Cardiac muscle cell (in vitro differentiated cells and primary cell): ENCODE measurements at places on chromosomes 1 and 21. TPM values are rescaled to one million over a fixed set of nuclear protein-coding genes. Genes with fewer than 3 reads are reported as not detected.
A peak's percentile ranks its signal among the peaks of the same experiment; 100 is the strongest.

DNA sequence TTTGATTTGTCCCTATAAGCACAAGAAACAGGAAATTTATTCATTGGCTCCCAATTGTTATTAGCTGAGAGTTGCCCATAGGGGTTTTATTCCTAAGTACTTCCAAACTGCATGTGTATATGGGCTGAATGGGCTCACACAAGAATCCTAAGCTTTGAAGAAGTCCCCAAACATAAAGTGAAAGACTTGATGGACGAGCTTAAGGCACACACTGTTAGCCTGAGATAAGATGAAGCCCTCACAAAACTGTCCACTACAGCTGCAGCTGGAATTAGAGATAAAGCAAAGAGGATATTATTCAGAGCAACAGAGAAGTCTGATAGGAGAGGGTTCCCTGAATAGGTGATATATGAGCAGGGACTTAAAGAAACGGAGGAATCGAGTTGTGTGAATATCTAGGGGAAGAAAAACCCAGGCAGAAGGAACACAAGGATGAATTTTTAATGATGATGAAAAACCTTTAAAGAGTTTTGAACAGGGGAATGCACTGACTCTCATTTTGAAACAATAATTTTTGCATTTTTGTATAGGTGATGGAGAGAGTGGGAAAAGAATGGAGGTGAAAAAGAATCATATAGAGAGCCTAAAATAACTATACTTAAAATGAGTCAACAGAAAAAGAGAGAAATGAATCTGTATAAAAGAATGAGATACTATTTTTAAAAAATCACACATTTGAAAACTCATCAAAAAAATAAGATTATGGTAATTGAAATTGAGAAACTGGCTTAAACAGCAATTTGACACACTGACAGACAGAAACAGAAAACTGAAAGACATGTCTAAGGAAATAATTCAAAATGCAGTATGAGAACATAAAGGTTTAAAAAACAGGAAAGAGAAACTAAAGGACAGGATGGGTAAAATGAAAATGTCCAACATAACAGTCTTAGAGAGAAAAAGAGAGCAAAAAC lies 133.6 kb upstream of the POGK start:
- DNase-seq: peak; percentile 12

DNA sequence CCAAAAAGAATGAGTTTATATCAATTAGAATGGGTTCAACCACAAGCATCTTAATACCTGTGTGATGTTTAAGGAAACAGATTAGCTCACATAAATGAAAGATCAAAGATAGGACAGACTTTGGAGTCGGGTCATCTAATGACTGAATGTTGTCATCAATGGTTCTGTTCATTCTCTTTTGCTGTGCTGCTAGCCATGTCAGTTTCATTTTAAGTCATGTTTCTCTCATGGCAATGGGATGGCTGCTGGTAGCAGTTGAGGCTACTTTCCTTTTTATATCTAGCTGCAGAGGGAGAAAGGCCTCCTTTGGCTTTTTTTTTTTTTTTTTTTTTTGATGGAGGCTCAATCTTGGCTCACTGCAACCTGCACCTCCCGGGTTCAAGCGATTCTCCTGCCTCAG lies 86.9 kb upstream of the SPAG17 start:
- no peak for DNase-seq

- DNase-seq: no peak
Measured at GRCh38 chr1:207430602-207431001, 23.5 kb upstream of the CR2 start.

GRCh38 chr1:116382857-116383483 lies 9.9 kb downstream of the ATP1A1 start:
- peak; percentile 46 for DNase-seq

DNA sequence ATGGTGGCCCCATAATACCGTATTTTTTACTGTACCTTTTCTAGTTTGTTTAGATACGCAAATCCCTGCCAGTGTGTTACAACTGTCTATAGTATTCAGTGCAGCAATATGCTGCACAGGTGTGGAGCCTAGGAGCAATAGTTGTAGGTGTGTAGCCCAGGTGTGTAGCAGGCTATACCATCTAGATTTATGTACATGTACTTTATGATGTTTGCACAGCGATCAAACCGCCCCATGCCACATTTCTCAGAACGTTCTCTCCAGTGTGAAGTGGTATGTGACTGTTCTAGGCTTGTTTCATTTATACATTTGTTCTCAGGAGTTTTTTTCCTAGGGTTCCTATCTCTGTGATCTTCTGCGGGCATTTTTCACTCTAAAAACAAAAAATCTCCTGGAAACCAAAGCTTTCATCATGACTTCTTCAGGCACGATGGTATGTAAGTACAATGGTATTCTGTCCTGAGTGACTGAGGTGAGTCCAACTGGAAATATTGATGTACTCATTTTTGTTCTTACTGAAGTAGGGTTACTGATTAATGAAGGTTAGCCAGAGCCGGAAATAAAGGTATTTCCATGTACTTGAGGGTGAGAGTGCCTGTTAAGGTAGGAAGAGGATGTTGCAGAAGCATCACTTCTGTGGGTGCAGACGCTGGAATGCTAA lies 153.0 kb downstream of the GABPA start:
- no peak for DNase-seq

- DNase-seq: no peak
Measured at GRCh38 chr1:93603601-93604000, 78.0 kb downstream of the BCAR3 start.

- no peak for DNase-seq
Measured at GRCh38 chr1:180208264-180208663, 21.8 kb upstream of the LHX4 start.

- DNase-seq: no peak
Measured at GRCh38 chr1:43841321-43842174, 92.1 kb upstream of the ARTN start.

GRCh38 chr1:230879778-230880177 lies 11.5 kb upstream of the C1orf198 start:
- DNase-seq: no peak

DNA sequence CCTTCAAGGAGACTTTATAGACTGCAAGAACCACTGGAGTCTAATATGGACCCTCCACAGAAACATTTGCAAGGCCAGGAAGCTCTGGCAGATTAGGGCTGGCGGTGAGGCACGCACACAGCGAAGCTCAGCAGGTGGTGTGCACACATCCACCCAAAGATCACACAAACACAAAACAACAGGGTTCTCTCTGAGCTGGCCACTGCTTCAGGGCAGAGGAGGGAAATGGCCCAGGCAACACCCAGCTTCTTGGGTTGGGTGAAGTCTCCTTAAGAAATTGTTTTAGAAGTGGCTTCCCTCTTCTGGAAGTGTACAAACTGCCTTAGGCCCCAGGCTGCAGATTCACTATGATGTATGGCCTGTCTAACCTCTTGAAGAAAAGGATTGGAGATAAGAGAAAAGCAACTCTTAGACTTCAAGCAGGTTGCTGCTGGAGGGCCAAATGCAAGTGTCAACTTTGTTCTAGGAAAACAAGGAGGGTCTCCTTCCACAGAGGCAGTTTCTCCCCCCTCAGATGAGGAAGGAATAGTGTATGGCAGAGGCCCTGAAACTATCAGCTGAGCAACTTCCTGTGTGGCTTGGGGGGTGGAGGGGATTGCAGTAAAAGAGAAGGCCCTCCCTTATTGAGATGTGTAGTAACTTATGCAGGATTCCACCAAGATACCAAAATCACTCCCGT lies 2.0 kb downstream of the RCSD1 start:
- DNase-seq: no peak

GRCh38 chr1:10862743-10863335 lies 66.4 kb upstream of the CASZ1 start:
- peak; percentile 40 for DNase-seq

DNA sequence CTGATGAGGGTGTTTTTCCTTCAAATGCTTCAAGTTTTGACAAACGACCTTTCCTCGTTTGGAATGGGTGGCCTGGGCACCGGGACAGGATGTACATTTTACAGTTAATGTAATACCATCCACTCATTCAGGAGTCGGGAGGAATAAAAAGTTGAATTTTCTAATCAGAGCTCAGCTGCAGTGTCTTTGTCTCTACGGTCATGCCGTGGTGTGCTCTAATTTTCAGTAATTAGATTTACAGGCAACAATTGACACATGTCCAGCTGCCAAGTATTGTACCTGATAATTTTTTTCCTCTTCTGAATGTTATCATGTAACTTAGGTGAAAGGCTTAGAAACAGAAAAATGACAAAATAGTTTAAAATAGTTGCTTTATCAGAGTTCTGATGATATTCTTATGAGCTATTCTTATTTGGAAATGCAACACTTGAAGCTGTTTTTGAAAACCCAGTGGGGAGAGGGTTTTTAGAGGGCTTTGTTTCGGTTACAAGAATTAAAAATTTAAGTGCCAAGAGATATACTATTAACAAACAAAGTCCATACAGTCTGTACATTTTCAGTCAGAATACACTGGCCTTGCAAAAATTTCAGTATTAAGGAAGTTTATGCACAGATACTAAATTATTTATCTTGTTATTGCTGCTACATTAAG lies 1.0 kb downstream of the CDKN2C start:
- DNase-seq: no peak

- no peak for DNase-seq
Measured at GRCh38 chr1:96002969-96003964, 718.3 kb upstream of the PTBP2 start.

DNA sequence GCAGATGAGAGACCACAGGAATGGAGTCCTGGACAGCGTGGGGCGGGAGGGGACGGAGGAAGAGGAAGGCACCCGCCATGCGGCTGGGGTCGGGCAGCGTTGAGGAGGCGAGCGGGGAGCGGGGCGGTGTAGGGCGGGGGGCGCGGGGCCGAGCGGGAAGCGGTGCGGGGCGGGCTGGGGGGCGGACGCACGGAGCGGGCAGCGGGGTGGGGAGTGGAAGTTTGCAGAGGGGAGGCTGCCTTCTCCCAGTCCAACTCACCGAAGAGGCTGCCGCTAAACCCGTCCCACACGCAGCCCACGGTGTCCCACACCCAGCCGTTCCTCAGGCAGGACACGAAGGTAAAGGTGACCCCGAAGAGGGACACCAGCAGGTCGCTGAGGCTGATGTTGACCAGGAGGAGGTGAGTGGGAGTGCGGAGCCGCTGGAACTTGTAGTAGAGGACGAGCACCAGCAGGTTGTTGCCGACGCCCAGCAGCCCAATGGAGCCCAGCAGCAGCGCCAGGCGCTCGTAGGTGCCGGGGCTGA lies 483 bp downstream of the CHML start:
- peak; percentile 27 for DNase-seq

DNA sequence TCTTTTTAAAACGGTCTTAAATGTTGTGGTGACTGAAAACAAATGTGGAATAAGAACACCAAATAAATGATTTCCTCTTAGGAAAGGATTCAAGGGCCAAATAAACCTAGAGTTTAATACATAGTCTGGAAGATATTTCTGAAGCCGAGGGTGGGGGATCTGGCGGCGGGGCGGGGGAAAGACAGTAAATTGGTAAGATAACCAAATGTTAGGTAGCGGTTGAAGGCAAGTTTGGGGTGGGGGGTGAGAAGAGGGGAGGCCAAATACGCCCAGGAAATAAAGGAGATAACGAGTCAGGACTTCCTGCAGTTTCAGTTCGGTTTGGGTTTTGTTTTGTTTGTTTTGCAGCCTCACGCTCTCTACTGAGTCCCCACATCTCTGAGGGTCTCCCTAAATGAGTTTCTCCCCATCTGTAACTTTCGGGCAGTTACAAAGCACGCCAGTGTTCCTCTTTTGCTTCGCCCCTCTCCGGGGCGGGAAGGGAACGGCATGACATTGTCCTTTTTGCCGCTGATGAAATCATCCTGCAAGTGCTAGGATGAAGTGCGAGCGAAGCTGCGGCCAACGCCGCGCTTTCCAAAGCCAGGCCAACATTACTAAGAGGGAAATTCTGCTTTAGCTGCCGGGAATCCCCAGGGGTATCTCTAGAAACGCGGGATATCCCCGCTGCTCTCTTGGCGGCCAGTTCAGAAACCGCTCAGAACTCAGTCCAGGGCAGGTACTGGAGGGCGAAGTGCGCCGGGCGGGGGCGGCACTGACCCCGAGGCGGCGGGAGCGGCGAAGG lies 844 bp downstream of the NIBAN1 start:
- DNase-seq: peak; percentile 33

DNA sequence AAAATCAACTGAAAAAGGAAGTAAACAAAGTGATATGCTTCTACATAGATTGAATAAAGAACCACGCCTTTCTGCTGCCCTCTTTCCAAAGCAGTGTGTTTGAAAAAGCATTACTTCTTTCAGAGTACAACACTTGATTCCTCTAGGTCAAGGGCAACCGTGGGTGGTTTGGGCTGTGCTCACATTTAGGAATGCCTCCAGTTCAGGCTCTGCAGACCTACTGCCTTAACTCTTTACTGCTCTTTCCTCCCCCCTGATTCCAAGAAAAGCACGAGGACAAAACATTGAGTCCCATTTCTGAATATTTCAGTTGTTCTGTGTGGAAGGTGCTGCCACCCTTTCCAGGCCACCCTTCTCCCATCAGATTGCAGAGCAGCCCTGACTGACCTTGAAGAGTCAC lies 45.2 kb downstream of the ADAMTS1 start:
- peak; percentile 19 for DNase-seq

GRCh38 chr1:189563784-189564183 lies 913.9 kb downstream of the BRINP3 start:
- no peak for DNase-seq

GRCh38 chr1:12047120-12047876 lies 15.8 kb upstream of the TNFRSF8 start:
- no peak for DNase-seq

AUNIP gene
- 3.0 and 4.4 TPM in 2 replicates for total RNA-seq

MMEL1 gene
- not detected in 2 replicates for total RNA-seq

S100A9 gene
- total RNA-seq: 0.74 and 1.3 TPM in 2 replicates

RAD54L gene
- 2.5 and 3.3 TPM in 2 replicates for total RNA-seq

AVPR1B gene
- 0.07 and 2.3 TPM in 2 replicates for total RNA-seq
